ENCODE measurements at places on chromosomes 5 and 9.

- no peak for DNase-seq
These were observed 32.7 kb downstream of the HRH2 start for GRCh38 chr5:175690586-175690985.

- DNase-seq = no peak
These were observed 916.2 kb upstream of the DMAC1 start for GRCh38 chr9:8715788-8716187.

- DNase-seq = no peak
These were observed 313.7 kb downstream of the NR2F1-AS1 start for GRCh38 chr5:93267276-93267675.

GRCh38 chr9:113483676-113484257 is 20.2 kb downstream of the RGS3 start:
- no peak for DNase-seq
